ENCODE measurements at places on chromosomes 4 and X. TPM values are rescaled to one million over a fixed set of nuclear protein-coding genes. Genes with fewer than 3 reads are reported as not detected.

DNA sequence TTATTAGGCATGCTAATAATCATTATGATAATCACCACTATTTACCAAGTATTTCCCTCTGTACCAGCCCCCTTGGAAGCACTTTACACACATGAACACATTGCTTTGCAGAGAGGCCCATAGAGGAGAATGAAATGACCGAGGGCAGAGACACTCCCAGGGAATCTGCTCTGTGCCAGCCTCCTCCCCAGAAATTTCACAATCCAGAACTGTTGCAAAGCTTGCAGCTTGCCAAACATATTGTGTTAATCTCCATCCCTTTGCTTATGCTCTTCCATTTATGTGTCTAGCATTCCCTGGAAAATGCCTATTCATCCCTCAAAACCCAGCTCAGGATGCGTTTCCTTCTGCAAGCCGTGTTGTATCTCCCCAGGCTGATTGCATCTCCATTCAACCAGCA lies 37.8 kb downstream of the CYTL1 start:
- H3K27ac ChIP-seq = no peak overlapping the region
- H3K4me1 ChIP-seq = no peaks in the 10 kb centered on the region
- DNase-seq = no peak
- no peak overlapping the region for H3K4me3 ChIP-seq

DNA sequence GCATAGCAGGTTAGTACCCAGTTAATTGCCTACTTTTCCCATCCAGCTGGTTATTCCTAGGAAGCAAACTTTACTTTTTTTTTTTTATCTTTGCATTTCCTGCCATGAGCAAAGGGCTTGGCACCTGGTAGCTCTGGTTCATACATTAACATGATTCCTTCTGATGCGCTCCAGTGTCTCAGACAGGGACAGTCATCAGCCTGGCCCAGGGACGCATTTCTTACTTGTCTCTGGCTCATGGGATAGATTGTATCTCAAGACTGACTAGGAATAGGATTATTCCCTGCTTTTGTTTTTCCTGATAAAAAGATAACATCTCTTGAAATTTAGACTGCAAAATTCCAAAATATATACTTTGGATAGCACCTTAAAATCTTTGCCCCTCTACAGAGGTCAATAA lies 571.5 kb upstream of the TENM3 start:
- H3K36me3 ChIP-seq = no peaks in the 10 kb centered on the region
- no peak overlapping the region for H3K4me3 ChIP-seq
- H3K27me3 ChIP-seq = no peaks in the 10 kb centered on the region
- no peak overlapping the region for H3K27ac ChIP-seq
- DNase-seq = no peak

GRCh38 chrX:17601441-17602200 lies 135.7 kb upstream of the SCML1 start:
- no peak overlapping the region for H3K27ac ChIP-seq
- no peak overlapping the region for H3K4me3 ChIP-seq
- H3K4me1 ChIP-seq = no peaks in the 10 kb centered on the region
- H3K36me3 ChIP-seq = no peaks in the 10 kb centered on the region
- no peak for DNase-seq

DNA sequence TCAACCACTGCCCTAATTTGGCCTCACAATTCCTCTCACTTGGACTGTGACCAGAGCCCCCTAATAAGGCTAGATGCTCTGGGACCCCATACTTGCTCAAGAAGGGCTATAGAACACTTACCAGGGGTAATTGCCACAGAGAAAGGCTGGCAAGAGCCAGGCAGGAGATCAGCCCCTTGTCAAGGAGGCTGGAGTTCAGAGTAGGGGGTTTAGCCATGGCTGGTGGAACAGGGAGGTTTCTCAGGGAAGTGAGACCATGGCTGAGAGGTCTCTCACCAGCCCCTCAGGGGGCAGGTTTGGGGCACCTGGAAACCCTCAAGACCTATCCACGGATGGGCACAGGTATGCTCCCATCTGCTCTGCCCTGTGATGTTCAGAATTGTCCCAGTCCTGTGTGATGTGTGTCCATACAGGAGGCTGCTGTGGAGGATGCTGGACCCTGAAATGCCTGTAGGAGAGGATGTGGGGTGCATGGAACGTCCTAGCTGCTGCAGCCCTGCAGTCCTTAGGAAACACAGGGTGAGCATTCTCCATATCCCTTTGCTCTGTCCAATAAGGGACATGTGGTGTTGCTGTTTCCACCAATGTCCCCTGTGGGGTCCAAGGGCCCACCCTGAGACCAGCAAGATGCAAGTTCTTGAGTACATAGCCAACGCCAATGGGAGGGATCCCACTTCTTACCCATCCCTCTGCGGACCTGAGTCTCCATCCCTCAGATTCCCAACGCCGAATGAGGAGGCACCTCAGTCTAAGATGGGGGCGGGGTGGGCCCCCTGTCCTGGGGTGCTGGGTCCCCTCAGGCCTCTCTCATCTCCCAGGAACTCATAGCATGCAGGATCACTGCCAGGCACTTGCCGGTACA lies 16.4 kb upstream of the HSFX1 start:
- DNase-seq = no peak
- no peak overlapping the region for H3K4me3 ChIP-seq
- H3K27ac ChIP-seq = no peak overlapping the region
- no peaks in the 10 kb centered on the region for H3K4me1 ChIP-seq
- no peaks in the 10 kb centered on the region for H3K27me3 ChIP-seq

DNA sequence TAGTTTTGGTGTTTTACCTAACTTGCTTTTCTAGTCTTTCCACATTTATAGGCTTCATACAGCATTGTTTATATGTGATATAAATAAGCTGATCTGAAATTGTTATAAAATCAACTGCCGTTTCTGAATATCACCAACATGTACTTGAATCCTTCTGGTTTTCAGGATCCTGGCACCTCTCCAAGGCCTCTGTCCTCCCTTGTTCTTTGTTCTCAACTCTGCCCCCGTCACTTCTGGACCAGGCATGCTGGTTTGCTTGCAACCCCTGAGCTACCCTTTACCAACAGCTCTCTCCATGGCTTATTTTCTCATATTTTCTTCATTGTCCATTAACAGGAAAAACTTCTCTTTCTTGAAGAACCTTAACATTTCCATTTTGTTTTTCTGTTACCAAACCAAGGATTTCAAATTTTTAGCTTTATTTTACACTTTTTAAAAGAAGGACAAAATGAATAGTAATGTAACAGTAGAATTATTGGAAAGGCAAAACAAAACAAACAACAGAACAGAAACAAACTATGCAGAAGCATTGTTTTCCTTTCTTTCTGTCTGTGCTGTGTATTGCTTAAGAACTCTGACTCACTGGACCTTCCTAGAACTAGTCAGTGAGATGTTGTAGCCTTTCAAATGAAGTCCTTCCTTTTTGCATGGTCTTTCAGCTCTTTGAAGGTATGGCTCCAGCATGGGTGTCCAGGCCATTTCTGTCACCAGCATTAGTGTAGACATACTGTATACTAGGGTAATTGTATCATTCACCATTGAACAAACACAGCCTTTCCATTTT lies 44.8 kb downstream of the BANK1 start:
- no peak overlapping the region for H3K27ac ChIP-seq
- no peak overlapping the region for H3K4me3 ChIP-seq

DNA sequence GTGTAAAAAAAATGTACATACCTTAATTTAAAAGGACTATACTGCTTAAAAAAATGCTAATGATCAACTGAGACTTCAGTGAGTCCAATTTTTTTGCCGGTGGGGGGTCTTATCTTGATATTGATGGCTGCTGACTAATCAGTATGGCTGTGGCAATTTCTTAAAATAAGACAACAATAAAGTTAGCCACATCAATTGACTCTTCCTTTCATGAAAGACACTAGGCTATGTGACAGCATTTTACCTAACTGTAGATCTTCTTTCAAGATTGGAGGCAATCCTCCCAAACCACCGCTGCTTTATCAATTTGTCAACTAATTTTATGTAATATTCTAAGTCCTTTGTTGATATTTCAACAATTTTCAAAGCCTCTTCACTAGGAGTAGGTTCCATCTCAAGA lies 116.1 kb downstream of the FBXW7 start:
- H3K27me3 ChIP-seq = no peaks in the 10 kb centered on the region
- H3K4me3 ChIP-seq = no peak overlapping the region
- peaks cover 5% of the 10 kb centered on the region for H3K4me1 ChIP-seq
- no peak overlapping the region for H3K27ac ChIP-seq
- DNase-seq = no peak

DNA sequence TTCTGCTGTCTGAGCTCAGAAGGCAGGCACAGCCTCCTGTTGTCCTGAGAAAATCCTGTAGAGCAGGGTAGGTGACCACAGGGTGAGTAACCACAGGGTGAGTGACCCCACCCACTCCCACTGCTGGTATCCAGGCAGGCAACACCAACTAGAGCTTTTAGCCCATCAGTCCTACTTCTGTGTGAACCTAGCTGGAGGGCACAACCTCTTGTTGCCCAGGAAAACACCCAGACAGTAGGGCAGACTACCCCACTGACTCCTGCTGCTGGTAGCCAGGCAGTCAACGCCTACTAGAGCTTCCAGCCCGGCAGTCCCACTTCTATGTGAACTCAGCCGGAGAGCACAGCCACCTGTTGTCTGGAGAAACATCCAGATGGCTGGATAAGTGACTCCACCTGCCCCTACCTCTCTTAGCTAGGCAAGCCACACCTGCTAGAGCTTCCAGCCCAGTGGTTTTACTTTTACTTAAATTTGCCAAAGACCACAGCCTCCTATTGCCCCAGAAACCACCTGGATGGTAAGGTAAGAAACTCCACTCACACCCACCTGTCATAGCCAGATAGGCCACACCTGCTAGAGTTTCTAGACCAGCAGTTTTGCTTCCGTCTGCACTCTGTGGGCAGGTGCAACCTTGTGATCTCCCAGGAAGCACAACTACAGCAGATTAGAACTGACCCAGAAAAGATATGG lies 371.6 kb downstream of the INPP4B start:
- H3K36me3 ChIP-seq = no peaks in the 10 kb centered on the region
- no peaks in the 10 kb centered on the region for H3K27me3 ChIP-seq
- DNase-seq = no peak
- H3K27ac ChIP-seq = peak overlapping the region; percentile 45
- H3K4me3 ChIP-seq = no peak overlapping the region

DNA sequence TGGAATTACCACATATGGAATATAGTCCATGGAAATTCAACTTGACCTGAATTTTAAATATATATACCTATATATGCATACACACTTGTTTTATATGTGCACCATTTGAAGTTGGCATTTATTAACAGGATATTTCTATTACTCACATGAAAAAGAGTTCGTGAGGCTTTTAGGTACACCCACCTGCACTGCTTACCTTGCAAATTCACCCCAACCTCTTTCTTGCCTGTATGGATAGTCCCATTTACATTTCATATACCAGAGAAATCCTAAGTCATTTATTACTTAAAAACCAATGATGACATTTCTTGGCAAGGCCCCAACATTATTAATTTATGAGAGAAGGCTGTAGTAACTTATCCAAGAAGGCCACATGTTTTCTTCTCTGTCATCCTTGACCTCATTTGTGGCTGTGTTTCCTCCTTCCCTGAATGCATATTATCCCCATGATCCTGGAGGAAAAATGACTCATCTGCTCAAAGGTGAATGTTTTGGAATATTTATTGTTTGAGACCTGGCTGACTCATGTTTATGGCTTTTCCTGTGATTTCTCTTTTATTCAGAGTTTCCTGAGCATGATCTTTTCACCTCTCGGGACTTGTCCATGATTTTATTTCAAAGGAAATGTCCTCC lies 62.2 kb upstream of the FAM241A start:
- H3K27me3 ChIP-seq = no peaks in the 10 kb centered on the region
- H3K36me3 ChIP-seq = no peaks in the 10 kb centered on the region
- H3K4me3 ChIP-seq = no peak overlapping the region
- DNase-seq = no peak
- H3K27ac ChIP-seq = no peak overlapping the region

Gene CHRDL1
- total RNA-seq = not detected

Gene EDA2R
- 0.66 TPM for total RNA-seq

Gene FAM236C
- total RNA-seq = not detected
